ENCODE measurements at places on chromosomes 16 and 17.
A peak's percentile ranks its signal among the peaks of the same experiment; 100 is the strongest.

DNA sequence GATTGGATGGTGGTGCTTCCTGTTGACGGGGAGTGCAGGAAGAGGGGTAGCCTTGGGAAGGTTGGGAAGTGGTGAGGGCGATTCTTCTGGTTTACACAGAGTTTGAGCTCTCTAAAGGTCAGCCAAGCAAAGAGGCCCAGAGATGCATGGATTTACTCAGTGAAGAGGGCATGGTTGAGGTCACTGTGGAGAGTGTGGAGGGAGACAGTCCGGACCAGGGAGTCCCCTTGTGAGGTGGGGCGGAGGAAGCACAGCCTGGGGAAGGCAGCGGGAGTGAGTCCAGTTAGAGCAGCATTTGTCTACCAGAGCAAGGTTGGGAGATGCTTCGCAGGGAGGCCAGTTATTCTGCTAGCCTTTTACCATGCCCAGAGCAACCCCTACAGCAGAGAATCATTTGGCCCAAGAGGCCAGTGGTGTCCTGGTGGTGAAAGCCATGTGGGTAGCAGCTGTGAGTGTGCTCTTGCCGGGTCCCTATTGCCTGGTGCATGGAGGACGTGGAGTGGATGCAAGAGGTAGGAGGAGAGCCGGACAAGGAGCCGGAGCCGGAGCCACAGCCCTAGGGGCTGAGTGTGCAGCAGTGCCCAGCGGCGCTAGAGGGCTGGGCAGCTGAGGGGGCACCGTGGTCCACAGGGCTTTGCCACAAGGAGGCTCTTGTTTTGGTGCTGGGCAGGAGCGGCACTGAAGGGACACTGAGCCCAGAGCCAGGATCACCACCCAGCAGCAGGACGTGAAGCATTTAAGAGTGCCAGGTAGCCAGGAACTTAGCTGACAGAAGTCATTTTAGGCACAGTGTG is 27.7 kb downstream of the PRMT7 start:
- DNase-seq: no peak

DNA sequence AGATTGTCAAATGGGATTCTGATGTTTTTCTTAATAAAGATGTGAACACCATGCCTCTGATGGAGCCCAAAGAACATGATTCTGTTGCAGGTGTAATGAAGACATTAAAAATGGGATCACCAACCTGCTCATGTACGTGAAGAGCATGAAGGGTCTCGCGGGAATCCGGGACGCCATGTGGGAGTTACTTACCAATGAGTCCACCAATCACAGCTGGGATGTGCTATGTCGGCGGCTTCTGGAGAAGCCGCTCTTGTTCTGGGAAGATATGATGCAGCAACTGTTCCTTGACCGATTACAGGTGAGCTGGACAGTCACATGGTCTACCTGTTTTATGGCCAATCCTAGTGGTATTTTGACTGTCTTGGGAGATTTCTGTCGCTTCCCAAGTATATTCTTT is 7.6 kb downstream of the COG1 start:
- no peak for DNase-seq

DNA sequence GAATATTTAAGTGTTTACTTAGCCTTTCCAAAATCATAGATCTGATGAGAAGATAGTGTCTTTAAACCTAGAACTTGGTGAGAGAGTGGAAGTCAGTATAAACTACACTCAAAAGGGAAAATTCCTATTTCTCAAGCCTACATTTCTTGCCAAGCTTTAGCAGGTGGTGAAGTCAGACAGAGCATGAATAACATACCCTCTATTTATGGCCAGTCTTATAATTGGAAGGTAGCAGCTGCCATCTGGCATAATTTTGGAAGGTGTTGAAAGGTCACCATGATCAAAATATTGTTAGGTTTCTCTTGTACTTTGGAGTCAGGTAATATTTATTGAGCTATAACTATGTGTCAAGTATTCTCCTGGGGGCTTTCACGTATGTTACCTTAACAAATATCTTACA is 729.3 kb upstream of the KIF2B start:
- no peak for DNase-seq

GRCh38 chr16:28014851-28015250 is 48.7 kb downstream of the GSG1L start:
- no peak for DNase-seq

GRCh38 chr16:35102780-35103403 is 1643.5 kb downstream of the TP53TG3F start:
- no peak for DNase-seq

DNA sequence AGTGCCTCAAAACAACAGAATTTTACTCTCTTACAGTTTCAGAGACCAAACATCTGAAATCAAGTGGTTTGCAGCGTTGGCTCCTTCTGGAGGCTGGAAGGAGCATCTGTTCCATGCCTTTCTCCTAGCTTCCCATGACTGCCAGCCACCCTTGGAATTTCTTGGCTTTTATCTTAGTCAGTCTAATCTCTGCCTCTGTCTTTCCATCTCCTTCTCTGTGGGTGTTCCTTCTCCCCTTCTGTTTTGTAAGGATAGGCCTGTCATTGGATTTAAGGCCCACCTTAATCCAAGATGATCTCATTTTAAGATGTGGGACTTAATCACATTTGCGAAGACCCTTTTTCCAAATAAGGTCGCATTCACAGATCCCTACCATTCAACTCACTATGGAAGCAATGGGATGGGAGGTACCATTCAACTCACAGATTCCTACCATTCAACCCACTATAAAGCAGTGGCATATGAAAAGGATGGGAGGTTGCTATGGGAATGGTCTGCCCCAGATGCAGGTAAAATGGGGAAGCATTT is 321.8 kb downstream of the WWOX start:
- no peak for DNase-seq

GRCh38 chr17:32807577-32807976 is 69.3 kb downstream of the MYO1D start:
- DNase-seq: no peak

DNA sequence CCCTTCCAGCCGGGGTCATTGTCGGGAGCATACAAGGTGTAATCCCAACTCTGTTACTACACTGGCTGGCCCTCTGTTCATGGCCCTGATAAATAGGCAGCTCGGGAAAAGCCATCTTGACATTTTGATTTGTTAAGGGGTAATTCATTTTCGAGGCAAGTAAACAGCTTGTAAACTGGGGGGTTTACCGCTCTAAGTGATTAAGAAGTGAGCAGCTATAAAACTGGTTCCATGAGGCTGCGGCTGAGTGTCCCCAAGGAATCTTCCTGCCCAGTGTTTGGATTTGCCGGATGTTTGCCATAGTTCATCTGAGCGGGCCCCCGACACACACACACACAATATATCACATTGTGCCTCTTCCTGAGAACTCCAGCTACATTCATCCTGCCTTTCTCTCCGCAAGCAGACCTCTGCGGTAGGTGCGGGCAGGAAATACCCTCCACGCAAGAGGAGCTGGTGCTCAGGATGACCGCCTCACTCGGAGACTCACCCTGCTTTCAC is 92.2 kb downstream of the SOCS1 start:
- DNase-seq: no peak

DNA sequence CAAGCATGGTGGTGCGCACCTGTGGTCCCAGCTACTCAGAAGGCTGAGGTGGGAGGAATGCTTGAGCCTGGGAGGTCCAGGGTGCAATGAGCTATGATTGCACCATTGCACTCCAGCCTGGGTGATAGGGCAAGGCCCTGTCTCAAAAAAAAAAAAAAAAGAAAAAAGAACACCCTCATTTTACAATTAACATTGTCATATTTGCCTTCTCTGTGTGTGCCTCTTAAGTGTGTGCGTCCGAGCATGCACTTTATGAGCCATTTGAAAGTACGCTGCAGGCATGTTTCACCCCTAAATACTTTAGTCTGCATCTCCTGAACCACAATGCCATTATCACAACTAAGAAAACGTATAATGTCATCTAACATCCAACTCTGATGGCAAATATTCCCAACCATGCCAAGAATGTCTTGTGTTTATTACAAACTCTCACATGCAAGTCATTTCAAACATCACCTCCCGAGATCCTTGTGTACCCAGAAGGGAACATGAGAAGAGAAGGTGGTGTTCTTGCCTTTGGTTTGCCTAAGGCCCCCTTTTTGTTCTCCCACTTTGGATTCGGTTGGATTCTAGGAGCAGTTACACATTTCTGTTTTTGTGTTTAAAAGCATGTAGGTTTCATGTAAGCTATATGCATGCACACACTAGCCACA is 38.0 kb downstream of the CDH1 start:
- DNase-seq: no peak

DNA sequence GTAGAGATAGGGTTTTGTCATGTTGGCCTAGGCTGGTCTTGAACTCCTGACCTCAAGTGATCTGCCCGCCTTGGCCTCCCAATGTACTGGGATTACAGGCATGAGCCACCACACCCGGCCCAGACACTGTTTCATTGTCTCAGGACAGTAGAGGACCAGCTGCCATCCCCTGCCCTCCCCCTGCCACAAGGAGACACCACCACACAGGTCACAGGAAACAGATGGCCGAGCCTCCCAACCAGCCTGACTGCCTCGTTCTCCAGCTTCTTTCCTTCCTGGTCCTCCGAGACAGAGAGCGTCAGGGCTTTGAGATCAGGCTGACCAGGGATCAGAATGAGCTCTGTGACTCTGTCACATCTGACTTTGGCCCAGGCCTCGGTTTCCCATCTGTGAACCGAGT is 20.8 kb upstream of the RNPS1 start:
- DNase-seq: no peak

GRCh38 chr17:58046239-58047094 is 36.8 kb upstream of the DYNLL2 start:
- DNase-seq: peak; percentile 28

GRCh38 chr17:80124351-80124981 is 22.5 kb downstream of the EIF4A3 start:
- no peak for DNase-seq

DNA sequence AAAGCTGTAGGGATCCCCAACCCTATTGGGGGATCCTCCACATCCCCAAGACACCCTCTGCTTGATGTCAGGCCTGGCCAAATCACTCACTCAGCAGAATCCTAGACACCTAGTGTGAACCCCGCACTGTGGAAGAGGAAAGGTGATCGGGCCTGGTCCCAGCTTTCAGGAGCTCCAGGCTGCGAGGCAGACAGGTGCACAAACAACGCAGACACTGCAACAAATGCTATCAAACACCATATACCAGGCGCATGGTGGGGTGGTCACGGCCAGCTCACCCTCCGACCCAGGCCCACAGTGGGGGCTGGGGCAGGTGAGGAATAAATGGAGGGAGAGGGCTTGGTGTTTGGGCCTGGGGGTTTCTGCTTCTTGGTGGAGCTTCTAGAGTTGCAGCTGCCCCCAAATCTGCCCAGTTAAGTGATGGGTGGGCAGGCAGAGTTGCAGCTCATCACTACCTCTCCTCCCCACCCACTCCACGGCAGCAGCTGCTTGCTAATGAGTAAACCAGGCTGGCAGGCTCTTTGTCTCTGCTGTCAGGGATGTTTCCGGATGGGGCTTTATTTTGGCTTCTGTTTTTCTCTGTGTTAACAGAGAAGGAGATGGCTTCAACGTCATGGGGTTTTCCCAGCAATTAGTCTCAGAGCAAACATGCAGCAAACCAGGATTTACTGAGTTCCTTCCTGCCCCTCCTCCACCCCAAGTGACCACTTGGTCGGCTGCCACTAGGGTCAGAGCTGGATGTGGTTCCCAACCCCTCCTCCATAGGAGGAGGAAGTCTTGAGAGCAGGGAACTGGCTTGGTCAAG is 46.6 kb downstream of the PECAM1 start:
- peak; percentile 13 for DNase-seq

GRCh38 chr17:80099291-80100034 is 1.9 kb upstream of the GAA start:
- DNase-seq: no peak

- peak; percentile 88 for DNase-seq
These were observed at the start of gene GABARAP for GRCh38 chr17:7241783-7242716. Gene GABARAP (minus strand): TSS chr17:7242449. CDS start chr17:7242330, 119 bp downstream.

DNA sequence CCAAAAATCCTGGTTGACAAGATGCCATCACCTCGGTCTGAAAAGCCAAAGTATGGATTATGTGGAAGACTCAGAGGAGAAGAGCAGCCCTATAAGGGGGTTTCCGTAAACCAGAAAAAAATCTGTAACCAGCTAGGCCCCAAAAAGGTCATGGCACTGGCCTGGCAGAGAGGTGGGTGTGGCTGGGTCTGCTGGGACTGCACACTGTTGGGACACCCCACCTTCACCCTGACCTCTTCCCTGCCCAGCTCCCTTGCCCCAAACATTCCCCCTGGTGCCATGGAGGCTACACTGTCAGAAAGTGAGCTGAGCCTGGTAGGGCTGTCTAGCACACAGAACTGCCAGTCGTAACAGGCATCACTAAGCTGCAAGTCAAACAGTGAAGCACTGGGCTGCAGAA is 6.5 kb downstream of the SLC47A2 start:
- no peak for DNase-seq

DNA sequence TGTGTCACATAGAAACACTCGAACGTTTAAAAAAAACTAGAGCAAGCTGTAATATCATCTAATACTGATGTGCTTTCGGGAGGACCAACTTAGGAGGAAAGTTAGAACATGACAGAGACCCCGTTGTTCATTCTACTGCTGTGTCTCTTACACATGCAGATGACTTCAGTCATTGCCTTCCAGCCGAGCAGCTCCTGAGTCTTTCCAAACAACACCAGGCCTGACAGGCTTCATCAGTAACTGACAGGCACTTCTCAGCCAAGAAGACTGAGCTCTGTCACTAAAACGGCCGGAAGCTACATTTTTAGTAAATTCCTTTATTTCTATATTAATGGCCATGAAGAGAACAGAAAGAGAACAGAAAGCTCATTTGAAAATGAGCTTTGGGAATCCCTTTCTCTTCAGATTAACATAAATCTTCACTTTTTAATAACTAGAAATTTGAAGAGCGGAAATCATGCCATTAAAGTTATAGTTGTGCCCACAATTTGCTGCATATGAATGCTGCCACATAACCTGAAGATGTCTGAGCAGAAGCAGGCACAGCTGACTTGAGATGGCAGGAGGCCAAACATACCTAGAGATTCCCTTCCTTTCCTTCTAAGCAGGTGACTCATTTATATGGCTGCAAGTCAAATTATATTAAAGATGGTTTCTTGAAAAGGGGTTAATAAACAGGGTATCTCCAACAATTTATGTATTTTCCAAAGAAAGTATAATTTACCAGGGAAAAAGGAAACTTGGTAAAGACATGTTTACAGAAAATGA is 148.9 kb downstream of the ITFG1 start:
- peak; percentile 67 for DNase-seq

- no peak for DNase-seq
These were observed 30.0 kb downstream of the DGKE start for GRCh38 chr17:56863974-56864373.

GRCh38 chr17:55242476-55242875 is 22.3 kb upstream of the HLF start:
- no peak for DNase-seq

- no peak for DNase-seq
These were observed 142.7 kb upstream of the GNAO1 start for GRCh38 chr16:56048425-56049105.

- DNase-seq: no peak
These were observed 451.1 kb downstream of the HS3ST3B1 start for GRCh38 chr17:14752011-14752410.

GRCh38 chr16:57348327-57348726 is 10.3 kb upstream of the CCL22 start:
- no peak for DNase-seq

DNA sequence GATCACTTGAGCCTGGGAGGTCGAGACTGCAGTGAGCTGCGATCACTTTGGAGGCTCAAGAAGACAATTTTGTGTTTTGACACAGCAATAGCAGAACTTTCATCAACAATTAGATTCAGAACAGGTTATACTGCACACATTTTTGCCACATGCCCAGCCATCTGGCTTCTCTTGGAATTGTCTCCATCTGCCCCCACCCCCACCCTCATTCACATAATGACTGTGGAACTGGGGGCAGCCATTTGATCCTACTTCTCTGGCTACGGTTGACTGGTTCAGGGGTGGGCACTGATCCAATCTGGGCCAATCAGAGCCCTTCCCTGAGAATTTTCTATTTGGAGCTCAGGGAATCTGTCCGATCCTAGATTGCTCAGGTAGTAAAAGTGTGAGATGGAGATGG is 14.0 kb downstream of the TMEM92 start:
- DNase-seq: no peak

Data from hippocampal formation (tissue), 2 donors.